ENCODE measurements at places on chromosomes 5 and 9.
A peak's percentile ranks its signal among the peaks of the same experiment; 100 is the strongest.

- DNase-seq, result no peak
Measured at GRCh38 chr9:33167972-33168461, 881 bp upstream of the B4GALT1 start.

- DNase-seq, result no peak
Measured at GRCh38 chr5:113344973-113345940, 89.5 kb downstream of the TSSK1B start.

DNA sequence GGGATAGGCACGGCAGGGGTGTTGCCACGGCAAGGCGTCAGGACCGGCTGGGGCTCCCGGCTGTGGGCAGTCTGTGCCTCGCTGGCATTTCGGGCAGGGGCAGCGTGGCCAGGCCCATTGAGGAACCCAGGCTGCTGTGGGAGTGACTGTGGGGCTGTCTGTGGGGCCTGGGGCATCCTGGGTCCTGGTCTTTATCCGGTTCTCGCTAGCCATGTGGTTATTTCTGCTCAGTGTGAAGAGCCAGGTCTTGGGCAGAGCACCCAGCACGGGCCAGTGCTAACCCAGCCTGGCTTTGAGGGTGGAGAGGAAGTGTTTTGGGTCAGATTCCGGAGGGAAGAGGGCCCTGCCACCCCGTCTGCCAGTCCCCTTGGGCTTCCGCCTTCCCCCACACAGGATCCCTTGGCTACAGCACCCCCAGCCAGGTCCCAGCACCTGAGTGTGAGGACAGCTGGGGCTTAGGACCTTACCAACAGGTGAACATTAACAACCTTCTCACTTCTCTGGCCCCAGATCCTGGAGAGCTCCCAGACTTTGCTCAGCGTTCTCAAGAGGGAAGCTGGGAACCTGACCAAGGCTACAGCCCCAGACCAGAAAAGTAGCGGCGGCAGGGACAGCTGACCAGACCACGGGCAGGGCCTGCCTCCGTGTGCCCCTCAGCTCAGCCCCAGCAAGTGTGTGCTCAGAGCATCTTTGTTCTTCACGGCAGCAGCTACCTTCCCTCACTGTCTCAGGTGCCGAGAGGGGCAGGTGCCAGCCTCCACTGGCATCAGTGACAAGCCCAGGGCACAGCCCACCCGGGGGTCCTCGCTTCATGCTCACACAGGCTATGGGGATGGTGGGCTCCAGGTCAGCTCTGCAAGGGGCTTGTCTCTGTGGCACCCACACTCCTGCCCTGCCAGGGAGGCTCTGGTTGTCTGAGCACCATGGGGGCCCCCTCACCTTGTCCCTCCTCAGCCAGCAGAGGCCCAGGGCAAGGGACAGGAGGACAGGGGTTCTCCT lies 1.1 kb downstream of the SSNA1 start:
- no peak for DNase-seq

GRCh38 chr5:18802336-18802735 lies 1168.1 kb downstream of the TAF11L14 start:
- DNase-seq, result no peak

DNA sequence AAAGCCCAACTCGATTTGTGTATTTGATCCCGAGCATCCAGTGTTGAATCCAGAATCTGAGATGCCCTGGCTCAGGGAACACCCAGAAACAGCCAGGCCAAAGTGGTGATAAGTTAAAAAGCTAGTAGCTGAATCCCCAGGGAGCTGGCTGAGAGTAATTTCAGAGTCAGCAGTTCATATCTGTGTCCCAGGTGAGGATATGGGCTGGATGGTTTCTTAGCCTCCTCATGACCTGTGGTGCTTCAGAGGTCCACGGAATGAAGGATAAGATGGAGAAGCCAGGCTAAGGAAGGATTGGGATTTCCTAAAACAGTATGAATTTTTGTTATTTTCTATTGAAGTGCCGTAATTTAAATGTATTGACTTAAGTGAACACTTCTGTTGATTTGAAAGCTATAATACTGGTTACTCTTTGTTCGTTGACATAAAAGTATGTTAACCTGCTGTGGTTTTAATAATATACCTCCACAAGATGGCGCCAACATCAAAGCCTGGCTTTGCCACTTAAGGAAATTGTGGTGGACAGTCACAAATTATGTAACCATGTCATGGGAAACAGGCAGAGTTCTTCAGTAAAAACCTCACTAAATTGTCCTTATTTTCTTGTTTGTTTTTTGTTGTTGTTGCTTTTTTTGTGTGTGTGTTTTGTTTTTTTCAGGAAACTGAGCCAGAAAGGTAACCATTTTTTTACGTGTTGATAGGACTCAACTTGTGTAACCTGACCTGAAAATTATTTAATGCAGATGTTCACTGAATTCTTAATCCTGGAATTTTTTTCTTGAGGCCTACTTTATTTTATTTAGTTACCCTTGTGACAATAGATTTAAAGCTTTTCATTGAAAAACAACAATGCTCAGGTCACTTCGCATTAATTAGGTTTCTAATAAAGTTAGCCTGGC lies 11.4 kb downstream of the MTAP start:
- DNase-seq, result peak; percentile 47

DNA sequence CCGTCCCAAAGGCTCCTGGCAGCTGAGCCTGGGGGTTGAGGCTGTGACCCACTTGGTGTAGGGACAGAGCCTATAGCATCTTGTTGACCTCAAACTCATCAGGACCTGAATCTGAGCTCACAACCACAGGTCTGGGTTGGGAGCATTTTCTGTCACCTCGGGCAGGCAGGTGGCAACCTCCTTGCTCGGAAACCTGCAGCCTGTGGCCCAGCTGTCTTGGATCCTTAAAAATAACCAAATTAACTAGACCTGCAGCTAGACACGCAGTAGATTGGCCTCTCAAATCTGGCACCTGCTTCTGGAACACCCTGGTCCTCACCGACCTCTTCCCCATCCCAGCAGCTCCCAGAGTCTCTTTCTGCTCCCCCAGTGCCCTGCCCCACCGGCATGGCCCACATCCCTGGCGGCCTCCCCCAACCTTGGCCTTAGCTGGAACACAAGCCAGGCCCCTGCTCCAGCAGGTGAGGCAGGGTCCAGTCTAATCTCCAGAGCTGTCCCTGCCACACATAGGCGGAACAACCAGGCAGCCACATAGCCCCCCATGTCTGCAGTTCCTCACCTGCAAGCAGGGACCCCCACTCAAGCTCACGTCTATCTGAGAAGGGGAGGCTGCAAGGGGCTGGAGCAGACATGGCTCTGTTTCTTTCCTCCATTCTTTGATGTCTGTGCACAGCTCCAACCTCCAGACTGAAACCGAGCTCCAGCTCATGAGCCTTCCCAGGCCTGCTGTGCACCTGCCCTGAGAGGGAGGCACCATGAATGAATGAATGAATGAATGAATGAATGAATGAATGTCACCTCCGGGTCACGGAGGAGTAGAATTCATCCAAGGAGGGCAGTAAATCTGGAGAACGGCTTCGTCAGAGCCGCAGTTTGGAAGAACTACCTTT lies 28.3 kb downstream of the PAEP start:
- no peak for DNase-seq

- DNase-seq, result no peak
Measured at GRCh38 chr9:132041798-132042197, 37.9 kb downstream of the MED27 start.

DNA sequence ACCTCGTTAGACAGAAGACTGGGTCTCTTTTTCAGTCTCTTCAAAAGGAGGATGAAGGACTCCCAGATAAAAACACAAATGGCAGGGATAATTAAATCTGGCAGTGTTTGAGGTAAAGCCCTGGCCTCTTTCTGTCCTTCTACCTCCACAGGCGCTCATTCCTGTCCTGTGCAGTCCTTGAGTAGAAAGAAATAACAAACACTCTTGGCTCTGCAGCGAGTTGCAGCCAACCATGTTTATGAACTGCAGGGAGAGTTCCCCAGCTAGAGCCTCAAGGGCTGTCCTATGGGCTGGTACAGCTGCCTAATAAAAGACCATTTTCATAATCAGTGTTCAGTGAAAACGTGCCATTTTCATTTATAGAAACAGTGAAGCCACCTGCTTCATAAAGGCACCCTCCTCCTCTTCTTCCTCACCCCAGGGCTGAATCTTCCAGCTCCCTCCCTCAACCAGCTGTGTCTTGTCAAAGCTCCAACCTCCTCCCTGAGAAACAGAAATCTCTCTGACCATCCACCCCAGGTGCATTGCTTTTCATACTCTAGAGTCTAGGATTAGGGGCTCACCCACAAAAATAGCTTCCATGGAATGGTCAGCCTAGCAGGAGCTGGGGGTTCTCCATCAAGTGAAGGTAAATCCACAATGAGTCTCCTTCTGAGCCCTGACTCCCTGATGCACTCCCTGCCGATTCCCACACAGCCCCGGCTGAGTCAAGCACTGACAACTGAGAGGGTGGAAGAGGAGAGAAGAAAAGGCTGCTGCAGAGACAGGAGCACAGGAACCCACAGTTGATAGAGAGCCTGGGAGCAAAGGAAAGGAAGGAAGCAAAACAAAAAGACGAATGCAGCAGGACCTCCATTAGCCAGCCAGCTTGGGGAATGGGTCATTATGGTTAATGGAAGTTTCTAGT lies 150.7 kb downstream of the CMYA5 start:
- DNase-seq, result no peak

DNA sequence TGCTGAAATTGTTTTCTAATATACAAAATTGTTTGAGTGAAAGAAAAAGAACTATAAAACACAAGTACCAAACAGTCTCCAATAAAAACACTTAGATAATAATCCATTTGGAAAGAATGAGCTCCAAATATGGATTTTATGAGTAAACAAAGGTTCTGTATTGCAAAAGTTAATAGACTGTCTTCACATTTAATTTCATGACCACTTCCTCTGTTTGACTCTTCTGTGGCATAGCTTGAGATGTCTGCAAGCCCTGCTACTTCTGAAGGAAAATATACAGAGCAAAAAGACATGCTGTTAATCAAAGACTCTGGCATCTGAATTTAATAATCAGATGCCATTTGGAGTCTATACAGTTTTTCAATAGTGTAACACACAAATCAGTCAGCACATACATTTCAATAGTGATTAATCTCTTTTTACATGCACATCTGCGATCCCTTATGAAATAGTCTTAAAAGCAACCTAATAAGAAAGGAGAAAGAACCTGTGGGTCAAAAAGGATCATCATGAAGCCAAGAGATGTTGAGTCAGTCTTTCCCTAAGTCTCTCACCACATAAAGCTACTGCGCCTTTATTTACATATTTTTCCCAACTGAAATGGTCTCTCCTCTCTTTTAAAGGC lies 165.4 kb upstream of the LHFPL2 start:
- DNase-seq, result no peak

DNA sequence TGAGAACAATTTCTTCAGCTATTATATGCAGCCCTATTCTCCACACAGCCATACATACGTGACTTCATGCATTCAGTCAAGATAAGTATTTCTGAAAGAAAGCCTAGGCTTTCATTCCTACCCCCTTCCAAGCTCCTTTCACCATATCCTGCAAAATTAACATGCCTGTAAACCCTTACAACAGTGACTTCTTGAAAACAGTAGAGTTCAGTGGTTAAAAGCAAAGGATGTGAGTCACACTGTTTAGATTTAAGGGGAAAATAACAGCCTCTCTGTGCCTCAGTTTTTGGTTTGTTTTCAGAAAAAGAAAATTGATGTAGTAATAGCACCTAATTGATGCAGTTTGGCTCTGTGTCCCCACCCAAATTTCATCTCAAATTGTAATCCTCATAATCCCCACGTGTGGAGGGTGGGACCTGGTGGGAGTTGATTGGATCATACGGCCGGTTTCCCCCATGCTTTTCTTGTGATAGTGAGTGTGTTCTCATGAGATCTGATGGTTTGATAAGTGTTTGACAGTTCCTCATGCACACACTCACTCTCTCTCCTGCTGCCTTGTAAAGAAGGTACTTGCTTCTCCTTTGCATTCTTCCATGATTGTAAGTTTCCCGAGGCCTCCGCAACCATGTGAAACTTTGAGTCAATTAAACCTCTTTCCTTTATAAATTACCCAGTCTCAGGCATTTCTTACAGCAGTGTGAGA lies 264.8 kb downstream of the CETN3 start:
- no peak for DNase-seq

- no peak for DNase-seq
Measured at GRCh38 chr5:160165137-160166068, 46.2 kb upstream of the PWWP2A start.

DNA sequence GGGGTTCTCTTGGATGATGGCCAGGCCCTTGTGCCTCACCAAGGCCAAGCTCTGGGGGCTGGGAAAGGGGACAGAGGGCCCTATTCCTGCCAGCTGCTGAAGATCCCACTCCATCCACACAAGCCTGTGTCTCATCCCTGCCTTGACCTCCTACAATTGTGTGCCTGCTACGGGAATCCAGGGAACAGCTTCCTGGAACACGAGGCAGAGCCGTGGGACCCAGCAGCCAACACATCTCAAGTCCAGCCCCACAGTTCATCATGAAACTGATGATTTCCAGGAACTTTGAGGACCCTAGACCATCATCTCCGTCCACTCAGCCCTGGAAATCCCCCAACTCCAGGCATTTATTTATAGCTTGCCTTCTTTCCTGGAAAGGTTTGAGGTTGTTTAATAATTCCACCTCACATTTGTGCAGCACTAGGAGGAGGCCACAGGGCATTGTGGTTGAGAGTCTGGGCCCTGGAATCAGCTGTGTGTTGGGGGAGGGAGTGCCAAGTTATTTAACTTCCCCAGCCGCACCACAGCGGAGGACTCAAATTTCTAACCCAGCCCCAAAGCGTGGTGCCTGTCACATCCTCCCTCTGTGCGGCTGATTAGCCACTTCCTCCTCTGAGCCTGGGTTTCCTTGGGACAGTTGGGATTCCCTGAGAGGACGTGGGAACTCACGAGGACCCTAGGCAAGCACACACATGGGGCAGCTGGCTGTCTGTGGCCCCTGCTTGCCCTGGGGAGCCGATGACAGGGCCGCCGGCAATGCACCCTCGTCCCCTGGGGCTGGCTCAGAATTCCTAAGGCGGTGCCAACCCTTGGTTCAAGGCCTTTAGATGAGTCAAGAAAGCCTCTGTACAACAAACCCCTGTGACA lies 58.2 kb upstream of the GGTA1 start:
- DNase-seq, result no peak

DNA sequence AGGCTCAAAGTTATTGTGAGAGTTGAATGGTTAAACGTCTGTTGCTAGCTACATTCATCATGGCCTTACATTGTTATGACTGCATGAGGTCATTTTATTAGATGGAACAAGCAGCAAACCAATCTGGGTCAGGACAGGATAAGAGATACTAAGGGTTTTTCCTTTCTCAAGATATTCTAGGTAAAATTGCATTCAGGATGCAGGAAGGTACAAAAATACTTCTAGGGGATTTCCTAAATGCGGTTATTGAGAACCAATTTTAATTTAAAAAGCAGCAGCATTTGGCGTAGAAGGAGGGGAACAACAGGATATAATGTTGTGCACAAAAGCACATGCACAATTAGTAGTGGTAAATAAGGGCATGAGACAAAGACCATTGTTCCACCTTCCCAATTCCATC lies 39.2 kb upstream of the LURAP1L start:
- DNase-seq, result no peak

DNA sequence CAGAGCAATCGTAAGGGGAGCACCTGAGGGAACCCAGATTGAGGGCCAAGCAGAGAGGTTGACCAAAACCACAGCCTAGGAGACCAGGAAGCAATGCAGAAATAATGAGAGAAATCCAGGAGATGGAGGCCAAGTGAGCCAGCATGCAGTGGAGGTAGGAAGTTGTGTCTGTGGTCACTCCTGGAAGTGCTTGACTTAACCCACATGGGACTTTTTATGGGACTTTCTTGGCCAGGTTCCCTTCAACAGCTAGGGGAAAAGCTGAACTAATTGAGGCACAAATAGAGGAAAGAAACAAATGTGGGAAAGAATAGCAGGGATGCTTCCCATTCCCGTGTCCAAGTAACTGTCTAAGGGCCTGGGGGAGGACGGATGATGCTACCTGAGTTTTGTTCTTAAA lies 293.2 kb upstream of the CLINT1 start:
- DNase-seq, result no peak
